ENCODE measurements at places on chromosomes 6 and 20.

GRCh38 chr6:33980176-33981175 is 165.4 kb downstream of the GRM4 start:
- DNase-seq = no peak

DNA sequence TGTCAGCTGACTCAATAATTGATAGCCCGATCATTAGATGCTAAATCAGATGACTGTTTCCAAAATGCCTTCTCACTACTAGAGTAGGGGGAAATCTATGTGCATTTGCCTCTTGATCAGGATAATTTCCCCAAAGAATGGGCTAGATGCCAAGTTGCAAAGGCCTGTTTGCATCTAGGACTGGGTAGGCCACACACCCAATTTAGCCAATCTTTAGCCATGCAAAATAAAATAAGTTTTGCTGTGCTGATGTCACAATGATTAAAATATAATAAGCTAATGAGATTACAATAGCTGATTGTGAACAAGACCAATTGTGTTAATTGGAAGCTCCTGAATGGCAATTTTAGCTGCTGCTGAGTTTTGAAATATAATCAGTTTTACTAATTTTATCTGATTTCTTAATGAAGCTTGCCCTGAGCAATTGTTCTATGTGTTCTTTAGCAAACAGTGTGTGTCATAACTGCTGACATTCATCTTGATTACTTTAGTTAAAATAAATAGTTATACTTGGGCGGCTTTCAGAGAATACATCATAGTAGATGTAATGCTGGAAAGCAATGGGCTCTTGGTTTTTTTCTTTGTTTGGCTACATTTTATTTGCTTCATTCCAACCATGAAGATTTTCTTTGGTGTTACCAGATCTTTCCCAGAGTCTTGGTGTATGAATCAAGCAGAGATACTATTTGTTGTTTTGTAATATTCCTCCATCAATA is 973.2 kb upstream of the SLC35B3 start:
- no peak for DNase-seq

GRCh38 chr6:150977281-150977680 is 111.8 kb downstream of the MTHFD1L start:
- DNase-seq = no peak

DNA sequence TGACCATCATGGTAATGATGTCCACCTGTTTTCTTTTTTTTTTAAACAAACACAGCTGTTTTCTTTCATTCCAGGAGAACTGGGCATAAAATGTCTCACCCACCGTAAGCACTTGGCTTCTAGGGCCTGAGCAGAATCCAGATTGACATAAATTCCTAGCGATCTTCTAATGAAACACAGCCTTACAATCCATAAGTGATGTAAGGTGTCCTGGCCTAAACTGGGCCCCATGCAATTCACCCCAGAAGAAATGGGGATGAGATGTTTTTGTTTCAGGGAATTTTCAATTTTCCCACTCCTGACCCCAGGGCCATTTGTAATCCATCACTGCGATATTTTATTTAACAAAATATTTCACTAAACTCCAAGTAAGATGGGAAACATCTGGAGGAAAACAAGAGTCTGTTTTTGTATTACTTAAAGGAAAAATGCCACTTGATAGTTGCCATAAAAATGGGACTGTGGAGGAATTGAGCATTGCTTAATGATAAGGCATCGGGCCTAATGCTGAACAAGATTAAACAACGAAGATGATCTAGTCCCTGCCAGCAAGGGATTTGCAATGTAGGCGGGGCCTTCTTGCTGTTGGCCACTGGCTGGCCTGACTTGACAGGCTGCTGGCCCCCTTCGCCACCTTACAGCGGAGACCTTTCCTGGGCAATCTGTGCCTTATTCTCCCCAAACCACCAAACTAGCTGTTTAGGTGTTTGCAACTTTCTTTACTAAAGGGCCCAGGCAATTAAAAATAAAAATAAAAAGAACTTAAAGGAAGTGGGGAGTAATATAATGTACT is 183.7 kb downstream of the CD109 start:
- no peak for DNase-seq

DNA sequence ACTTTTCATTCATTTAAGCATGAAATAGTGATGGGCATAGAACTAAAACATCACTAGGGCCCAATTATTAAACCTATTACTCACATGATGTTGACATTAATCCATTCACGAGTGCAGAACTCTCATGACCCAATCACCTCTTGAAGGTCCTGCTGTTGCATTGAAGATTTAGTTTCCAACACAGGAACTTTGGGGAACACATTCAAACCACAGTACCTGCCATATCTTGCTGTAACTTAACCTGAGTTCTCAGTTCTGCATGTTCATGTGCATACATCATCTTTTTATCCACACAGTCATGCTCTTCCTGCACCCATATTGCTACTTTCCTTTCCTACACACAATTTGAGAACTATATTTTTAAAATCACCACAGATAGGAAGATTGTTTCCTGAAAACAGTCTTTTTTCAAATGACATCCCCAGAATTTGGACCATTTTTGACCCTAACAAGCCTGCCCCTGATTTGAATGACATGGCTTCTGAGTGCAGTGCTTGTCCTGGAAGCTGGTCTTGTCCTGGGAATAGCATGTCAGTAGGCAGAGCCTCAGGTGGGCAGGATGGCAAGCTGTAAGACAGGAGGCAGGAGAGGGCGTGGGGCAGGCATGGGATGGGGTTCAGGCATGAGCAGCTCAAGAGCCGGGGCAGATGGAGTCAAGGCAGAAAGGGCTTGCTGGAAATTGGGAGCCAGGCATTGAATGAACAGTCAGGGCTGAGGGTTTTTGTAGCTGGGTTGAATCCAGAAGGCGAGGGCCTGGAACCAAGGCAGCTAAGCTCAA is 49.2 kb upstream of the FOXC1 start:
- DNase-seq = no peak

- DNase-seq = no peak
These were observed 161.0 kb downstream of the BACH2 start for GRCh38 chr6:90135667-90136066.

- no peak for DNase-seq
These were observed 471.7 kb downstream of the CDKAL1 start for GRCh38 chr6:21005816-21006570.

DNA sequence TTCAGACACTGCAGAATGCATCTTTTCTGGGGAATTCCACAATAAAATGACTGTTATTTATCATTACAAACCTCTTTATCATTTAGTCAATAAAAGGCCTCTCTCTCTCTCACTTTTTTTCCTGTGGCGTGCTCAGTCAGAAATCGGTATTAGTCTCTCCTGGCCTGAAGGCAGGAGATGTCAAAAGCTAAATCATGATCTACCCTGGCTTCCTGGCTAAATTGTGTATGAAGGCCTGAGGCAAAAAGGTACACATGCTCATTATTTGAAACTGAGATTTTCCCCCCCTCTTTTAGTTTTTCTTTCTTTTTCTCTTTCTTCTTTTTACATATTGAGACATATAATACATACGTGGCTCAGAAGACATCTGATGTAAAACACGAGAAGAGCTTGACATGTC is 375.0 kb upstream of the SLC35B3 start:
- DNase-seq = no peak

DNA sequence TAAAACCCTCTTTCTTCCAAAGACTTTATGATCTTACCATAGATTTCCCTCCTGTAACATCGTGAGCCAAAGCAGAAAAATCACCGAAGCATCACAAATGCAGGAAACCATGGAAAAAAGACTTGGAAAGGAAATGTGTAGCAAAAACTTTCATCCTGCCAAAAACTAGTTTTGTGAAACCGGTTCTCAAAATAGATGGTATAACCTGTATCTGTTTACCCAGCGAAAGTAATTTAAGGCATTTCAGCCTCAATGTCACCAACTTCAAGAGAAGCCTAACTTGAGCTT is 213.9 kb downstream of the ZNF217 start:
- DNase-seq = no peak

DNA sequence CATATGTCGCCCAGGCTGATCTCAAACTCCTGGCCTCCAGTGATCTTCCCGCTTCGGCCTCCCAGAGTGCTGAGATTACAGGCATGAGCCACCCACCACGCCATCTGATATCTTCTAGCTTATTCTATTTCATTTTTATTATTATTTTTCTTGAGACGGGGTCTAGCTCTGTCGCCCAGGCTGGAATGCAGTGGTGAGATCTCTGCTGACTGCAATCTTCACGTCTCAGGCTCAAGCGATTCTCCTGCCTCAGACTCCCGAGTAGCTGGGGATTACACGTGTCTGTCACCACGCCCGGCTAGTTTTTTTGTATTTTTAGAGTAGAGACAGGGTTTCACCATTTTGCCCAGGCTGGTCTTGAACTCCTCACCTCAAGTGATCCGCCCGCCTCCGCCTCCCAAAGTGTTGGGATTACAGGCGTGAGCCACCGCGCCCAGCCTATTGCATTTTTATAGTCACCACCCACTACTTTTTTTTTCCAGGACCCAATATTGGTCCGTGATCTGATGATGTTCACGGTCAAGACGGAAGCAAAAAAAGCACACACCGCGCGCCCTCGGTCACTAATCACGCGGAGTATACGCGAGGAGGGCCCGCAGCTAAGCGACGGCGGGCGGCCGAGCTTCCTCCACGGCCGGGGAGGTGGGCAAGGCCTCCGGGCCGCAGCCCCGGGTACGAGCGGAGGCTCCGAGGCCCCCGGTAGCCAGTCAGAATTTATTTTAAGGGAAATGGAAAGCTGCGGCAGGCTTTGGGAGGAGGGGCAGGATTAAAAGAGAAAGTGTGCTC is 1.1 kb upstream of the LSM14B start:
- DNase-seq = no peak

GRCh38 chr6:31120151-31120915 is at the start of gene CDSN:
TSS of gene CDSN (minus strand) at chr6:31120446. CDS start at chr6:31120419, 27 bp downstream.
- no peak for DNase-seq

DNA sequence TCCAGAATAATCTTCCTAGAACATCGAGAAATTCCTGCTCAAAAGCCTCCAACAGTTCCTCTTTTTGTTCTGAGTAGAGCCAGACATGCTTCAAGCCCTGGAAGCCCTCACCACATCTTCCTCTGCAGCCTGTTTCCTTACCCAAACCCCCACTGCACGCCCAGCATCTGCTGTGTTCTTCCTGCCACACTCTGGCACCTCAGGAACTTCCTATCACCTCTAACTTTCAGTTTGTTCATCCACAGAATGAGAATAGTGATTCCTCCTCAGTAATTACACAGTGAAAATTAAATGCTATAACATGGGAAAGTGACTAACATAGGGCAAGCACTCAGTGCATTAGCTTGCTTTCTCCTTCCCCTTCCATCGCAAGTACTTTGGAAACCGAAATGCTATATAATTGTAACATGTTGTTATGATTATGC is 26.3 kb downstream of the C6orf89 start:
- no peak for DNase-seq

DNA sequence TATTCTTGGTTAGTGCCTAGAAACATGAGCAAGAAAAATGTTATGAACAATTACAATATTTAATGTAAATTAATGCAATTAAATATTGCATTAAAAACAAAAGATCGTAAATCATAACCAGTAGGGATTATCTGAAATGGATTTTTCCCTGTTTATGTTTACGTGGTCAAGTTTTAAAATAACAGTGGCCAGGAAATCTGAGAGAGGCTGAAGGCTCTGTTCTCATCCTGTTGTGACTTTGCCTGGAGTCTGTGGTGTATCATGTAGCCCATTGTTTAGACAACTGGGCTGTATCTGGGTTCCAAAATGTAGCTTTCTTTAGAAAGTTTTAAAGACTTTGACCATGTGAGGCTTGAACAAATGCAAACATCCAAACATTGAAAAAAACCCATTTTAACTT is 2.4 kb downstream of the MYO6 start:
- DNase-seq = no peak

DNA sequence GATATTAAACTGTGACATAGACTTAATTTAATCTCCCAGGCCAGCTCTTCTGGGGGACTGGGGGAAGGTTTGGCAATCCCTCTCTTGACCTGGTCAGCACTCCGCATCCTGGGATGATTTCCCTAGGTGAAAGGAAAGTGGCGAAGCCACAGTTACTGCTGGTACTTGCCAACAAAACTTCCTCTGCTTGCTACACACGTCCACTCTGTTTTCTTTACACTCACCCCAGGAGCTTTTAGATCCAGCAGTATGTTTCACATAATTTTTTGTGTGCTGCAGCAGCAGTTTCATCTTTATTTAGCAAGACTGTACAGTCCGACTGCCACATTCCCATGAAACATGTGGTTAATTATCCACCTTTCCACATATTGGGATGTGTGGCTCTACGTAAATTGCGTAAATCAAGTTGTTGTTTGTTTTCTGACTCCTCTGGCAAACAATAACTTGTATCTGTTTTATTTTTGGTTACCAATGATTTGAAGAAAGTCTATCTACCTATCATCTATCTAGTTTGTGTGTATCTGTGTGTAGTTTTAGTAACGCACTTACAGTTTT is 284.0 kb downstream of the PHF3 start:
- DNase-seq = no peak

DNA sequence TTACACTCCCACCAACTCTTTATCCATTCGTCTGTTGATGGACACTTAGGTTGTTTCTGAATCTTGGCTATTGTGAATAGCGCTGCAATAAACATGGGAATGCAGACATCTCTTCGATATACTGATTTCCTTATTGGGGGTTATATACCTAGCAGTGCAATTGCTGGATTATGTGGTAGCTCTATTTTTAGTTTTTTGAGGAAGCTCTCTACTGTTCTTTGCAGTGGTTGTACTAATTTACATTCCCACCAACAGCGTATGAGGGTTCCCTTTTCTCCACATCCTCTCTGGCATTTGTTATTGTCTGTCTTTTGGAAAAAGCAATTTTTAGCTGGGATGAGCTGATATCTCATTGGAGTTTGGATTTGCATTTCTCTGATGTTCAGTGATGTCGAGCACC is 4.6 kb upstream of the PFDN4 start:
- no peak for DNase-seq

DNA sequence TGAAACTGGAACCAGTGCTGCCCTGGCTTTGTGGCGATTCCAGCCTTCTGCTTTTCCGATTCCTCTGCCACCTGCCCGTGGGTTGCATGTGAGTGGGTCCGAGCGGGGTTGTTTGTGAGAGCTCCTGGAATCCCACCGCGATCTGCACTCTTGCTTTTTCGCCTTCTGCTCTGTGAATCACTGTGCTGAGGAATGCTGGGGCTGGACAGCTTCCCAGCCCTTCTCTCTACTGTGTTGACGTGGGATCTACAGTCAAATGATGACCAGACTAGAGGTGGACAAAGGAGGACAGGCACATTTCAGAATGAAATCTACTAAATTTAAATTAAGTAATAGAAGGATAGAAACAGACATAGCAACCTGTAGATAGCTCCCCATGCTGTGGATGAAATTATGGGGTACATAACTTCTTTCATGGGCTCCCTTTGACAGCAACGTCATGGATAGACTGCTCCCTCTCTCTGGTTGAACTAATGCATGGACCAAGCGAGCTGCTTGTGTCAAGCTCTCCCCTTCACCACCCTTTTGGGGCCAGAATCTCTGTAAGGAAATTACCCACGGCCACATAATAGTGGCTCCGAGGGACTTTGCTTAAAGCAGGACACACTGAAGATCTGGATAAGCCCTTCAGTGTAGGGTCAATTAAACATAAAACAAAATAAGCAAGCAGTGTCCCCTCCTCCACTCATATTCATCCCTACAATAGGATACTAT is 2.0 kb downstream of the FNDC1 start:
- no peak for DNase-seq

- no peak for DNase-seq
These were observed 29.8 kb upstream of the SYNJ2 start for GRCh38 chr6:157951828-157952227.

Measured in stimulated activated effector memory CD8-positive, alpha-beta T cell treated with anti-CD3 and anti-CD28 coated beads, Interleukin-12 subunit alpha, Interleukin-12 subunit beta, amount 100 ng/mL, for 72 hours (primary cell).